ENCODE measurements at places on chromosomes 7 and 10. TPM values are rescaled to one million over a fixed set of nuclear protein-coding genes. Genes with fewer than 3 reads are reported as not detected.

PVRIG gene
- not detected for total RNA-seq

TYW1 gene
- 25.1 TPM for total RNA-seq

NRCAM gene
- 2.1 TPM for total RNA-seq

CALHM1 gene
- not detected for total RNA-seq

PDE1C gene
- 27.6 TPM for total RNA-seq

BMPER gene
- total RNA-seq: 12.2 TPM

SLC26A5 gene
- total RNA-seq: not detected

CPA1 gene
- total RNA-seq: under 0.01 TPM

SLC26A3 gene
- total RNA-seq: not detected

LIPF gene
- not detected for total RNA-seq

STEAP1B gene
- total RNA-seq: 10.3 TPM

C10orf105 gene
- under 0.01 TPM for total RNA-seq

ARHGEF35 gene
- total RNA-seq: 0.51 TPM

ITPRID1 gene
- total RNA-seq: not detected

PLXNA4 gene
- 1.2 TPM for total RNA-seq

Measured in fibroblast of lung (primary cell).